Activated T-helper 17 cell treated with anti-CD3 and anti-CD28 coated beads, Interleukin-2, amount 50 U/mL, for 72 hours (primary cell): ENCODE measurements at places on chromosomes 5 and 9. TPM values are rescaled to one million over a fixed set of nuclear protein-coding genes. Genes with fewer than 3 reads are reported as not detected.

The SPATA31A3 gene
- total RNA-seq: not detected

GRCh38 chr5:36383942-36384341 is 82.2 kb upstream of the RANBP3L start:
- no peak for ATAC-seq

- ATAC-seq: no peak
These were observed 185.7 kb downstream of the MARCHF11 start for GRCh38 chr5:15993919-15994318.

The PCA3 gene
- total RNA-seq: not detected

DNA sequence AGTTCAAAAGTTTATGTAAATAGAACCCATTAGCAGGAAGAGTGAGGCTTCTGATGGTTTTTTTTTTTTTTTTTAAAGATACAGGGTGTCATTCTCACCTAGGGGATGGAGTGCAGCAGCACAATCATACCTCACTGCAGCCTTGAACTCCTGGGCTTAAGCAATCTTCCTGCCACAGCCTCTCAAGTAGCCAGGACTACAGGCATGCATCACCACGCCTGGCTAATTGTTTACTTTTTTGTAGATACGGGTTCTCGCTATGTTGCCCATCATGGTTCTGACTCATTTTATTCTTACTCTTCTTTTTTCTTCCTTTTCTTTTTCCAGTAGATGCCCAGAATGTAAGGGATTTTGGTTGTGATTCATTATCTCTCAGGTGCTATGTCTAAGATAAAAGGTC is 201.1 kb downstream of the NNT start:
- ATAC-seq: no peak
